ENCODE measurements at places on chromosomes 5 and 9.

- no peak for DNase-seq
Measured at GRCh38 chr5:152942633-152943336, 537.7 kb upstream of the NMUR2 start.

DNA sequence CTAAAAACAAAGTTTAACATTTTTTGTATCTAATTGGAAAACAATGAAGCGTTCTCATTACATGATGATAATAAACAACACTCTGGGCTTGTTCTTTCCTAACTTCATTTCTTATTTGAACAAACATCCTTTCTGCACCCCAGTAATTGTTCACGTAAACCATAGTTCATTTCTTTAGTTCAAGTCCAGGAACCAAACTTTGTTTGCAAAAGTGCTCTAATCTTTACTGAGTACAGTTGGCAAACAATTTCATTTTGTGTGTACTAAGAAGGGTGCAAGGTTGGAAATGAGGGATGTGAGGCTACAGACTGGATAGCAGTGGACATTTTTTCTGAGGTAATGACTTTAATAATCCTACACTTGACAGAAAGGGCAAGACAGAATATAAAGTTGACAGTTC, 113.5 kb downstream of the NREP start:
- DNase-seq = no peak

GRCh38 chr9:84241817-84242373, 98.7 kb downstream of the SLC28A3 start:
- no peak for DNase-seq

- DNase-seq = no peak
Measured at GRCh38 chr5:42572313-42572712, 149.1 kb downstream of the GHR start.

- no peak for DNase-seq
Measured at GRCh38 chr9:123033352-123033751, at the start of gene GPR21. GPR21 (plus strand) TSS chr9:123033667; CDS start chr9:123034567, 900 bp downstream.

GRCh38 chr9:1115370-1115769, 65.2 kb downstream of the DMRT2 start:
- DNase-seq = no peak

DNA sequence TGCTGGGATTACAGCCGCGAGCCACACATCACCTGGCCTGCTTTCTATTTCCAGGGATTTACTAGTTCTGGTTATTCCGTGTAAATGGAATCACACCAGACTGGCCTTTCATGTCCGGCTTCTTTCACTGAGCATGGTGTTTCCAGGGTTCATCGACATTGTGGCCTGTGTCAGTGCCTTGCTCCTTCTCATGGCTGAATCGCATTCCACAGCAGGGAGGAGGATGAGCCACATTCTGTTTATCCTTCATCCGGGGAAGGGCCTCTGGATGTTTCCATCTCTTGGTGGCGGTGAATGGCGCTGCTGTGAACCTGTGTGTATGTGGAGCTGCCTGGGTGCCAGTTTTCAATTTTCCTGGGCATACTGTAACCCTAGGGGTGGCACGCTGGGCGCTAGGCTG, 58.7 kb upstream of the RNU6ATAC start:
- no peak for DNase-seq

DNA sequence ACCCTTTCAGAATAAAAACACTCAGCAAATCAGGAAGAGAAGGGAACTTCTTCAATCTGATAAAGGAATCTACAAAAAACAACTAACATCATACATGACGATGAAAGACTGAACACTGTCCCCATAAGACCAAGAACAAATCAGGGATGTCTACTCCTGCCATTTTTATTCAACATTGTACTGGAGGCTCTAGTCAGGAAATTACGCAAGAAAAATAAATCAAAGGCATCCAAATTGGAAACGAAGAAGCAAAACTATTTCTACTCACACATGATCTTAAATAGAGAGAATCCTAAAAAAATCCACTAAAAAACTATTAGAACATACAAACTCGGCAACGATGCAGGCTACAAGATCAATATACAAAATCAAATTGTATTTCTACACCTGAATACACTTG, 42.3 kb downstream of the IPPK start:
- DNase-seq = no peak

DNA sequence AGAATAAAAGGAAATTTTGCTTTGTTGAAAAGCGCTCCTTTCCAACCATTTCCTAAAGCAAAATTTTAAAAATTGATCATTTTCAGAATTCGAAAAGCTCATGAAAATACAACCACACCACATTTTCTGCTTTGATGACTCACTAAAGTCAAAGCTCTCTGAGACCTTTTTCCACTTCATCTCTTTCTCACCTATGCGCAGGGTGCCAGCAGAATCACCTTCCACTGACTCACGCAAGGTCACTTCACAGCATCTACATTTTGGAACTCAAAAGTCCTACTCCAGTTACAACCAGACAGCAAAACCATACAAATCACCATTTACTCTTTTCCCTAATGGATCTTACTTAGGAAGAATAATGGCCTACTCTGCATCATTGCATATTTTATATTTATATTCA, 106.2 kb downstream of the MAP1B start:
- DNase-seq = no peak

DNA sequence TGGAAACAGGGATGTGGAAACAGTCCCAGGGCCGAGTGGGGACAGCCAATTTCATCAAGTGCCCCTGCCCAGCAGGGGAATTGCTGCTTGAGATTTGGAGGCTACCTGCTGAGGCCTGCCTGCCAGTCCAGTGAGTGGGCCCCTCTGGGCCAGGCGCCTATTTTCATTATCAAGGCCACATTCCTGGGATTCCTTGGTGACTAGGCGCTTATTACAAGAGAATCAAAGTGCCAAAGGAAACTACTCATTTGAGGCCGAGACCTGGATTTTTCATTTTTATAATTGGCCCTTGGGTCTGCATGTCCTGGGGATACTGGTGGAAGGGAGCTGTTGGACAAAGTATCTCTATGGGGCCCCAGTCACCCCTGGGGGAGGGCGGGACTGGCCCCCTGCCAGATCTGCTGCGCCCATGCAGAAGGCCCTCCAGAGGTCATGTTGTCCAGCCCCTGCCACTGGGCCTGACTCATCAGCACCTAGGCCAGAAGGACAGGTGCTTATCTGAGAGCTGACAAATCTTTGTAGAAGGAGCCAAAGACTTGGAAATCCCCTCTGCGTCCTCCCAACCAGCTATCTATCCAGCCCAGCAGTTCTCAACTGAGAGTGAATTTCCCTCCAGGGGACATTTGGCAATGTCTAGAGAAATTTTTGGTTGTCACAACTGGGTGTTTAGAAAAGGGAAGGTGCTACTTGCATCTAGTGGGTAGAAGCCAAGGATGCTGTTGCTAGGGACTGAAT, 45.6 kb downstream of the FOXI1 start:
- DNase-seq = no peak

DNA sequence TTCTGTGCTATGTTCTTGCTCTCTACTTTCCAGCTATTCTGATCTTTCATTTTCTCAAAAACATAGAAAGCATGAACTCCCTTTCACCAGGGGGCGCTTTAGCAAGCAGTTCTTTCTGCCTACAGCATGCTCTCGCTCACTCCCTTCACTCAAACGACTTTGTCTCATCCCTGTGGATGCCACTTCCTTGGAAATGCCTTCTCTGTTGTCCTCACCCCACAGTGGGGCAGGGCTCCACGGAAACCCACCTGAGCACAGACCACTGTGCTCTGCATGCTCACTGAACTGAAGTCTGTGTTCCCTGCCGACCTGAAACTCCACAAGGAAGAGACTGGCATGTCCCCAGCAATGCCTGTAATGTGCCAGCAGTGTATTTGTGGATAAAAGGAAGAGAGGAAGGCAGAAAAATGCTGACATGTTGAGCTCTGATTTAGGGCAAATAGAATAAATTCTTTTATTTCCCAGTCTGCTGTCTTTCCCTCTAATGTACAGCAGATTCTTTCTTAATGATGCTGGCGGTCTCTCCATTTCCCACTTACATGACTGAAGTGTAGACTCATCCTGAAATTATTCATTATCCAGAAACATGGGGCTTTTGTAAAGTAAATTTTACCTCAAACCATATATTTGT, 4.9 kb upstream of the ROR2 start:
- DNase-seq = no peak

GRCh38 chr9:114431003-114431402, 43.2 kb upstream of the AKNA start:
- no peak for DNase-seq

DNA sequence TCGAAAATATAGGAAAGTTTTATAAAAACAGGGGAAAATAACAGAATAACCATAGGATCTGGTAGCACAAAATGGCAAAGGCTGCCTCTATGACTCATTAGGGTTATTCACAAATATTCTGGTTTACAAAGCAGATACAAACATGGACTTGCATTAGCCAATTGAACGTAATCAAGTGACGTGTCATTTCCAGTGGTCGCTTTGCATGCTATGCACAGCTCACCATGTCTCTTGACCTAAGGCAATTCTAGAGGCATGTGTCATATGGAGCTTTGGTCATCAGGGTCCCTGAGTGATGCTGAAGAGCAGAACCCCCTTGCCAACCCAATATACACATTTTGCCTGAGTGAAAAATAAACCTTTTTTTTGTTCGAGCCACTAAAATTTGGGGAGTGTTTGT, 158.8 kb downstream of the TMEM161B start:
- DNase-seq = no peak

All from NCI-H2081 treated with DMSO at 0.1 percent for 48 hours (cell line).